ENCODE measurements at places on chromosomes 13 and 19.

DNA sequence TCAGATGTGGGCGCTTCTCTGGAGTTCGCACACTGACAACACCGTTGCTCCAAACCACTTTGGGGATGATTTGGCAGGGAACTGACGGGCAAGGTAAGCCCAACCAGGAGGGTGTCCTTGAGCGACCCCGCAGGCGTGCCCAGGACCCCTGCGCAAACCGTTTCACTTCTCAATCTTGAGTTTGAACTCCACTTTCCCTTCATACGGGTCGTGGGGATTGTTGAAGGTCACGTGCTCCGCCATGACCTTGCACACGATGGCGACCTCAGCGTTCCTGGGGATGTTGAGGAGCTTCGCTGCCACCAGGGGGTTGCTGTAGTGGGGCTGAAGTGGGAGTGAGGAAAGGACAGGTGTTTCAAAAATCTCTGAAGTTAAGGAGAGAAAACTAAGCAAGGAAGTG is 8.8 kb downstream of the ATP4B start:
- no peak for DNase-seq

GRCh38 chr19:13762635-13763235 is 1.6 kb upstream of the MRI1 start:
- no peak for DNase-seq

DNA sequence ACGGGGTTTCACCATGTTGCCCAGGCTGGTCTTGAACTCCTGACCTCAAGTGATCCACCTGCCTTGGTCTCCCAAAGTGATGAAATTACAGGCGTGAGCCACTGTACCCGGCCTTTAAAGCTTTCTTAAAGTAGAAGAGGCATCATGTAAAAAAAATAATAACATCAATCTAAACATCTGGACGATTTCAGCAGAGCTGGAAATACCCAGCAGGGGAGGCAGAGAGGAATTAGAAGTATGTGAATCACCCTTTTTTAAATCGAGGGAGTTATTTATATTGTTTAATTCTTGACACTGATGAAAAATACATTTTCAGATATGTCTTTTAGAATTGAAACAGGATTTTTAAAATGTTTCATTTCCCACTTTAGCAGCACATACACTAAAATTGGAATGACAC is 37.4 kb upstream of the MTIF3 start:
- DNase-seq = no peak

- DNase-seq = no peak
These were observed 159.3 kb downstream of the ITGBL1 start for GRCh38 chr13:101611491-101612475.

DNA sequence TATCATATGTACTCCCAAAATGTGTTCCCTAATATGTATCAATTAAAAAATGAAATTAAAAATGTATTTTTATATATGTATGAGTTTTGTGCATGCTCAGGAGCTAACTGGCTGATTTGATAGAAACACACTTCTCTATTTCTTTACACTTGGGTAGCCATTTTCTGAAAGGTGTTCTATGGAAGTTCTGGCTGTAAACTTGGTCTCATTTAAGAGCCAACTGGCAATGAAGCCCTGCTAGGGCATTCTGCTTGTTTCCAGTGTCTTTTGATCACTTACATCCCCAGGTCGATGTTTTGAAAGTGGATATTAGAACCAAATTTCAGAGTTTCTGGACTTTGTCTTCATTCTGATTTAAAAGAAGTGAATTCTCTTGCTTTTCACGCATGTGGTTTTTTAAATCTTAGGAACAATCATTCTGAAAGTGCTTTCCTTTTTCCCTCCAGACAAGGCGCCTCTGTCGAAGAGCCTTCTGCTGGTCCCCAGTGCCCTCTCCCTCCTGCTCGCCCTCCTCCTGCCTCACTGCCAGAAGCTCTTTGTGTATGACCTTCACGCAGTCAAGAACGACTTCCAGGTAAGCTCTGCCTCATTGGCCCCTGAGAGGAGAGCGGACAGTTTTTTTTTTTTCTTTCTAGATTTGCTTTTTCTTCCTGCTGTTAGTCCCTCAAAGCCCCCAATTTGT is 20.1 kb downstream of the GPR18 start:
- DNase-seq = no peak

GRCh38 chr13:97752961-97753668 is 200.4 kb upstream of the IPO5 start:
- no peak for DNase-seq

- DNase-seq = no peak
These were observed 506.8 kb upstream of the ATXN8OS start for GRCh38 chr13:69600811-69601210.

DNA sequence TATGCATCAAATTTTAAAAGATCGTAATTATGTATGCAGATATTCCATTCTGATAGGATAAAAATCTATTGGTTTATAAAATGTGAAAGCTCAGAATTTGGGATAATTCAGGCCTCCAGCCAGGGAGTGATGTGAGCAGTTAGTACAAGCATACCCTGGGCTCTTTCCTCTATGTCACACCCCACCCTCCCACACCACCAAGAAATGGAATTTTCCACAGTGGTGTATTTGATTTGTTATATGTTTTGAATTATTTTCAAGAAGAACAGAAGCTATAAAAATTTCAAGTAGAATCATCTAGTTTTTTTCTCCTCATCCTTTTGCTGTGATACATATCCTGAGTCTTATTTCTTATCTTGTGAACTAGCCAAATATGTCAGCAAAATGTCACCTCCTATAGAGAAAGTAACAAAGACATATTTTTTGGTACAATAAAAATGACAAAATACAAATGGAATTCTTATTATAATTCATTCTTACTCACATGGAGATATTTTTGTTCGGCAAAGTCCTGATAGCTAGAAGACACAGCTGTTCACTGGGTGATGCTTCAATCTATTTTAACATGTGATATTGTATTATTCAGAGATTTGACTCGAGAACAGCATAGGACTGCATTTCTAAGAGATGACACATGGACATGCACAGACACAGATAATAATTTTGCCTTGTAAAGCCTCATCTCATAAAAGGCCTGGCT is 61.2 kb upstream of the FRY start:
- no peak for DNase-seq

DNA sequence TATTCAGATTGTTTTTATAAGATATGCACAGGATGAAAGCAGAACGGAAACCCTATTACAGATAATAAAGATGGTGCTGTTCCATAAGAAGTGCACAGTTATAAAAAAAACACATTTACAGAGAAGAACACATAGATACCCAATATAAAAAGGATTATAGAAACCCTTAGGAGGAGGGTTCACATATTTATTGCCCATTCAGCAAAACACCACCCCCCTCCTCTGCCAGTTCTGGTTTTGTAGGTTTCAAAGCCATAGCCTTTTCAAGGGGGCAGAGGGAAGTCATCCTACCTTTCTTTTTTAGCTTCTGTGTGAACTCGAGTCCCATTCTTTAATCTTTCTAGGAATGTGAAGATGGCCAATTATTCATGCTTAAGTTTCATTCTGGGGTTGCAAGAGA is 511.2 kb downstream of the GPC5 start:
- no peak for DNase-seq

GRCh38 chr13:109576331-109576813 is 210.0 kb downstream of the IRS2 start:
- no peak for DNase-seq

DNA sequence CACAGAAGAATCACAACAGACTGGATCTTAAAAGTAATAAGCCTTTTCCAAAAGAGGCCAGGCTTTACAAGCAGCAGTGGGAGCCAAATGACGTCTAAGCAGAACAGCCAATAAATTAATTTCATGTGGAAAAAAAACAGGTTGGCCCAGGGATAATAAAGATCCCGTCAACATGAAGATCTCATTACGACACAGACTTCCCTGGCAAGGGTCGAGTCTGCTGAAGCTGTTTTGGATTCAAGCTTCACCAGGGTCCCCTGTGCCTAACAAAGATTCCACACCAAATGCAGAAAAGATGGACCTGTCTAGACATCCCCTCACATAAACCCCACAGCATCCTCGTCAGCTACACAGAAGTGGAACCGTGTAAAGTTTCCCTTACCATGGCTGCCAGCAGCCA is 215.1 kb upstream of the ZNF507 start:
- DNase-seq = no peak

DNA sequence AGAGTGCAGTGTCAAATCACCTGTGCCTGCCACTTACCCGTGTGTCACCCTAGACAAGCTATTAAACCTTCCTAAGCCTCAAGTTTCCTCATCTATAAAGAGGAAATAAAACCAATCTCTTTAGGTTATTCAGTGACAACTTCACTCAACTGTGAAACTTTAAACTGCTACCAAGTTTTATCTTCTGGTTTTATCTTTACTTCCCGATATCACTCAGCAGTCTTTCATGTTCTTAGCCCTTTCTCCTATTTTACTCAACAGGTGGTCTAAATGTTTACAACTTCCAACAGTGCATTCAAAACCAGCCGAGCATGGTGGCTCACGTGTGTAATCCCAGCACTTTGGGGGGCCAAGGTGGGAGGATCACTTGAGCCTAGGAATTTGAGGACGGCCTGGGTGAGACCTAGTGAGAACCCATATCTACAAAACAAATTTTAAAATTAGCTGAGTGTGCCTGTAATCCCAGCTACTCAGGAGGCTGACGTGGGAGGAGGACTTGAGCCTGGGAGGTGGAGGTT is 59.6 kb downstream of the GPALPP1 start:
- no peak for DNase-seq

DNA sequence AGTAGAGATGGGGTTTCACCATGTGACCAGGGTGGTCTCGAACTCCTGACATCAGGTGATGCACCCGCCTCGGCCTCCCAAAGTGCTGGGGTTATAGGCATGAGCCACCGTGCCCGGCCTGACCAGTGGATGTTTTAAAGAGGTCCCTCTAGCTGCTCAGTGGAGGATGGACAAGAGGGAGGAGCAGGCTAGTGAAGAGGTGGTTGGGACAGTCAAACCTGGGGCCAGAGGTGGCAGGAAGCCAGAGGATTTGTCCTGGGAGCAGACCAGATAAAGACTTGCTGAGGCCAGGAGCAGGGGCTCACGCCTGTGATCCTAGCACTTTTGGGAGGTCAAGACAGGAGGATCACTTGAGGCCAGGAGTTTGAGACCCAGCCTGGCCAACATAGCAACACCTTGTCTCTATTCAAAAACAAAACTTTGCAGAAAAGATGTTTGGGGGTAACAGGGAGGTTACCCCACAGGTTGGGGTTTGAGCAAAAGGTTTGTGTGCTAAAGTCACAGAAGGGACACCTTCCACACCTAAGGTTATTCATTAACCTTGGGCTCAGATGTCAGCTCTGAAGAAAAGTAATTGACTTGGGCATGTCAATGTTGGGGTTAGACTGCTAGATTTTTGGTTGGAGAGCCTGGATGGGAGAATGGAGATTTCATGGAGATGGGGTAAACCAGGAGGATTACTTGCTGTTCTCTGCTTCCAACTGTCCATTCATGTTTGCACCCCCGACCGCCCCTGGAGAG is 9.0 kb downstream of the BCAM start:
- DNase-seq = no peak

DNA sequence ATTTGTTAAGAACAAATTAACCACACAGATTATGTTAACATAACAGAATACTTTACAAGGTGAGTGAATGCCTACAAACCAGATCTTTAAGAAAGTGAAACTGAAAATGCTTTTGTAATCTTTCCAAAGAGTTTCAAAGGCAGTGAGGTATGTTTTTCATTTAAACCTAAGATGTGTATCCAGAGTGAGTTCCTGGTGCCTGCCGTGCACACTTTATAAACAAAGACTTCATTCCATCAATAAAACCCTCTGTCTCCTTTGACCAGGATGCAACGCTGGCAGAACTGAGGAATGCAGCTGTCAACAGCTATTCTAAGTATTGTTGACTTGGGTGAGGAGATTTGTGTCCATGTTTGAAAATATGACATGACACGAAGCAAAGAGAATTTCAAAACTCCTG is 344.6 kb downstream of the DNAJC15 start:
- DNase-seq = no peak

- DNase-seq = no peak
These were observed 203.2 kb downstream of the TSHZ3 start for GRCh38 chr19:31146015-31146414.

GRCh38 chr13:113138792-113139551 is 16.4 kb downstream of the F10 start:
- no peak for DNase-seq

DNA sequence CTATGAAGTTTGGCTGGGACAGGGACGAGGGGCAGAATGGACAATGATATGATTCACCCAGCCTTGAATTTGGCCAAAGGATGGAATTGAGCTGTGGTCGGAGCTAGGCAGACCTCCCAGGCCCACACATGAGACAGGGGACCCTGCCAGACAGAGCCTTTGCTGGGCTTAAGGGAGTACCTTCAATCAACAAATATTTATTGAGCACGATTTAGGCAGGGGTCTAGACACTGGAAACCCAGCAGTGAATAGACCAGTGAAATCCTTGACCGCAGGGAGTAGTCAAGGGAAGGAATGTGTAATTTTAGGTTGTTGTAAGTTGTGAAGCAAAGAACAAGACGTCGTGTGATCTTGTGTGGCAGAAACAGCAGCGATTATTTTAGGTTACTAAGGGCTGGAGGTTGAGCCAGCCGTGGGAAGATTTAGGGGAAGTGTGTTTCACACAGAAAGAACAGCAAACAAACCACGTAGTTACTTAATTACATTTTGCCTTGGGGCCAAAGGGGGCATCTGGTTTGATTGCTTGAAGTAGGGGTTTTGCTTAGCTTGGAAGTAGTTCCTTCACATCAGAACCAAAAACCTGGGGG is 16.9 kb upstream of the AP1M2 start:
- no peak for DNase-seq

GRCh38 chr13:97245011-97245410 is 22.9 kb downstream of the MBNL2 start:
- no peak for DNase-seq

GRCh38 chr13:52809310-52809769 is 39.1 kb downstream of the PCDH8 start:
- no peak for DNase-seq

DNA sequence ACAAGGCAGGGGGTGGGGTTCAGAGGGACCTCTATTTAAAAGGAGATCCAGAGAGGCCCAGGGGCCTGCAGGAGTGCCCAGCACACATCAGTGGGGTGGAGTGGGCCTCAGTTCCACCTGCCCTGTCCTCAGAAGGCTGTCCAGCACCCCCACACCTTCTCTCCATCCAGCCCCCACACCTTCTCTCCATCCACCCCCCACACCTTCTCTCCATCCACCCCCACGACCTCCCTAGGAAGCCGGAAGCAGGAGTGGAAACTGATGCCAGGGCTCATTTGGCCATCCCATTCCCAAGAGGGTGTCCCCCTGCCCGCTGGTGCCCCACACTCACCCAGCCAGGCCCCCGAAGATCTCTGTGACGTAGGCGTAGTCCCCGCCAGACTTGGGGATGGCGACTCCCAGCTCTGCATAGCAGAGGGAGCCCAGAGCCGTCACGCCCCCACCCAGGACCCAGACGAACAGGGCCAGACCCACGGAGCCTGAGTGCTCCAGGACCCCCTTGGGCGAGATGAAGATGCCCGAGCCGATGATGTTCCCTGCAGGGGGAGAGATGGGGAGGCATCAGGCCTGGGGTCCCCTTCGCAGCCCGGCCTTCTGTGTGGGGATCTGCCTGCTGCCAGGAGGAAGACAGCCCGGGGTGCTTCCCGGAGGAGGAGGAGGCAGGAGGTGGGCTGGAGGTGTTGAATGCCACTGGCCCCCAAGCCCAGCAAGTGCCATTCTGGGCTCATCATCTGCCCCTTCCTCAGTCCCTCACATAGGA is 10.0 kb downstream of the SLC7A10 start:
- no peak for DNase-seq
